ENCODE measurements at places on chromosomes 12 and 14. TPM values are rescaled to one million over a fixed set of nuclear protein-coding genes. Genes with fewer than 3 reads are reported as not detected.

Gene SERPINA10
- 1.2 TPM for total RNA-seq

Gene SAMD15
- total RNA-seq, result 3.6 TPM

DNA sequence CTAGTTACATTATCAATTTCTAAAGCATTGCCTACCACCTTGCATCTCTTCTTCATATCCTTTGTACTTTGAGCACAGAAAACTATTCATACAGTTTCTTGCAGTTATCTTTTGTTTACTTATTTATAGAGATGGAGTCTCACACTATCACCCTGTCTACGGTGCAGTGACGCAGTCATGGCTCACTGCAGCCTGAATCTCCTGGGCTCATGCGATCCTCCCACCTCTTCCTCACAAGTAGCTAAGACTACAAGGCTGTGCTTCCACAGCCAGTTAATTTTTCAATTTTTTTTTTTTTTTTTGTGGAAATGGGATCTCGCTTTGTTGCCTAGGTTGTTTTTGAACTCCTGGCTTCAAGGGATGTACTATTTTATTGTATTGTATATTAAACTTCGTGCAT is 158.0 kb downstream of the TTC6 start:
- DNase-seq, result no peak

Gene HOXC13
- 1.2 TPM for total RNA-seq

Gene PRMT5
- 86.9 TPM for total RNA-seq

- DNase-seq, result no peak
Measured at GRCh38 chr12:5072311-5072710, 28.6 kb downstream of the KCNA5 start.

DNA sequence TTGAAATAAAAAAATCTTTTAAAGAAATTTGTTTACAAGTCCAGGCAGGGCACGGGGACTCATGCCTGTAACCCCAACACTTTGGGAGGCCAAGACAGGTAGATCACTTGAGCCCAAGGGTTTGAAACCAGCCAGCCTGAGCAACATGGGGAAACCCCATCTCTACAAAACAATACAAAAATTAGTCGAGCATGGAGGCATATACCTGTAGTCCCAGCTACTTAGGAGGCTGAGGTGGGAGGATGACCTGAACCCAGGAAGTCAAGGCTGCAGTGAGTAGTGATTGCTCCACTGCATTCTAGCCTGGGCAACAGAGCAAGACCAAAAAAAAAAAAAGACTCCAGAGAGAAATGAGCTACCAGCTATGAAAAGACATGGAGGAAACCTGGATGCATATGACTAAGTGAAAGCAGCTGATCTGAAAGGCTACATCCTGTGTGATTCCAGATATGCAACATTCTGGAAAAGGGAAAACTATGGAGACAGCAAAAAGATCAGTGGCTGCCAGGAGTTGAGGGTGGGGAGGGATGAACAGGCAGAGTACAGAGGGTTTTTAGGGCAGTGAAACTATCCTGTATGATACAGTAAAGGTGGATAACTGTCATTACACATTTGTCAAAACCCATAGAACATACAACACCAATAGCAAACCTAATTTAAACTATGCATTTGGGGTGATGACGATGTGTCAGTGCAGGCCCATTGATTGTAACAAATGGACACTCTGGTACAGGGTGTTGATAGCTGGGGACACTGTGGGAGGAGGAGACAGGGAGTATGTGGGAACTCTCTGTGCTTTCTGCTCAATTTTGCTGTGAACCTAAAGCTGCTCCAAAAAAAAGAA is 59.9 kb downstream of the PRKAB1 start:
- DNase-seq, result no peak

- DNase-seq, result no peak
Measured at GRCh38 chr12:89878327-89878726, 169.7 kb upstream of the ATP2B1 start.

DNA sequence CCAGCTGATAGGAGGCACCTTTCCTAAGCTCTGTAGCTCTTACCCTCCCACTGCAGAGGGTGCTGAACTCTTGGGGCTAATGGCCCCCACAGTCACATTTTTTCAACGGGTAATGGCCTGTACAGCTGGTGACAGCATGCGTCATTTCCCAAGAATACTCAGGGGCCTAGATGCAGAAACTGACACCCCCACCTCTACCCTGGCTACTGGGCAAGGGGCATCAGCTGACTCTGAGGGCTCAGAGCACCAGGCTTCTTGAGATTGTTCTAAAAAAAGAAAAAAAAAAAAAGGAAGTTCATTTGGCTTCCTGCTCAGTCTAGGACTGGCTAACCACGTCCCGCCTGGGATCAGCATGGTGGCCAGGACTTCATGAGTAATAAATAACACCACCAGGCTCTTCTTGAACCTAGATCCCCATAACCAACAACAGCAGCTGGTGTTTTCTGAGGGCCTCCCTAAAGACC is 35.2 kb downstream of the ZFP36L1 start:
- DNase-seq, result peak; percentile 58

DNA sequence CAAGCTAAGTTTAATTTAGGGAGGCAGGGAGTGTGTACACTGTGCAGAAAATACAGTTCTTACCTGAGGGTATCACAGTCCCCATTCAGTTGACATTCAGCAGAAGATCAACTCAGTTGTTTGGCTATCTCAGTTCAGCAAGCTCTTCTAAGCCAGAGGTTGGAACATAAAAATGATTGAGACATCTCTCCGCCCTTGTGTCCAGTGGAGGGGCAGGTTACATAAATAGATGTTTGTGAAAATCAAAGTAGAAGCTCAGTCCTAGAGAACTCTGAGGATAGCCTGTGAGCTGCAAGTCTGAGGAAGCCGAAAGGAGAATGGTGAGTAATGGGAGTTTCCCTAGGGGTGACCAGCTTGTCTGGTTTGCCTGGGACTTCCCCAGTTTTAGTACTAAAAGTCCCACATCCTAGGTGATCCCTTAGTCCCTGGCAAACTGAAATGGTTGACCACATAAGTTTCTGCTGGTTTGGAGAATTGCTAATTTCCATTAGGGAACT is 251.4 kb upstream of the ATP2B1 start:
- DNase-seq, result no peak

Gene TAS2R9
- 1.7 TPM for total RNA-seq

Gene NID2
- total RNA-seq, result 42.4 TPM

GRCh38 chr14:44910821-44911220 is 50.9 kb downstream of the KLHL28 start:
- DNase-seq, result no peak

GRCh38 chr12:32906399-32907165 is 10.0 kb upstream of the PKP2 start:
- no peak for DNase-seq

- DNase-seq, result no peak
Measured at GRCh38 chr14:68318828-68319227, 474.0 kb downstream of the ZFP36L1 start.
